ENCODE measurements at places on chromosomes 16 and 17.

GRCh38 chr17:80311216-80311827 lies 50.7 kb downstream of the RNF213 start:
- DNase-seq: no peak

- no peak for DNase-seq
These were observed 12.6 kb upstream of the EIF1 start for GRCh38 chr17:41676058-41676419.

DNA sequence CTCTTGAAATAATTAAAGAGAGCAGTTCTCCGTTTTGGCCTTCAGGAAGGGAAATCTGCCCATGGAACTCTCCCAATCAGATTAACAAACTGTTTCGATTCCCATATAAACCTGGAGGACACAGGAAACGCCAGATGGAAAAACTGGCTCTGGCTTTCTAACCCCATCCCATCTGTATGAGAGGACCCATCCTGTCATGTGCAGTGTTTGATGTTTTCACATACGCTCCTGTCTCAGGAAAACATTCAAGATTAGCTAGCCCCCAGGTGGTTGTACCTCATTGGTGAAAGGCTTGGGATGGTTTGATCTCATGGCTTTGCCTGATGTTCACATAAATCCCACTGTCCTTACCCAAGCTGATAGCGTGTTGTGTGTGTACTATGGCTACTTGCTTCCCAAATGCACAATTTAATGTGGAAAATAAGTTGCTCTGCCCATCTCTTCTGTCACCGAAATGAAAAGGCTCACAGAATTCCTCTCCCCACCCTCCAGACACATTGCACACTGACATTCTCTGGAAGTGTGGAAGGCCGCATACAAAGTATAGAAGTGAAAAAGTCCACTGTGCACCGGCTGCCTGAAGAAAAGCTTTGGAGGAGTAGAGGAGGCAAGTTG lies 18.2 kb upstream of the ERN1 start:
- DNase-seq: no peak

GRCh38 chr17:83173914-83174361 lies 94.5 kb downstream of the METRNL start:
- no peak for DNase-seq

GRCh38 chr17:56899403-56899802 lies 14.4 kb downstream of the TRIM25 start:
- no peak for DNase-seq

GRCh38 chr17:81993729-81994592 lies 16.5 kb downstream of the ASPSCR1 start:
- no peak for DNase-seq

GRCh38 chr17:61498042-61498994 lies 46.1 kb downstream of the TBX4 start:
- no peak for DNase-seq

- no peak for DNase-seq
These were observed 14.4 kb downstream of the B9D1 start for GRCh38 chr17:19348081-19348650.

GRCh38 chr16:47481698-47482374 lies 20.7 kb downstream of the PHKB start:
- no peak for DNase-seq

GRCh38 chr16:67883872-67884261 lies 818 bp upstream of the NRN1L start:
- no peak for DNase-seq

GRCh38 chr17:28345419-28346198 lies 10.0 kb downstream of the TNFAIP1 start:
- DNase-seq: no peak

DNA sequence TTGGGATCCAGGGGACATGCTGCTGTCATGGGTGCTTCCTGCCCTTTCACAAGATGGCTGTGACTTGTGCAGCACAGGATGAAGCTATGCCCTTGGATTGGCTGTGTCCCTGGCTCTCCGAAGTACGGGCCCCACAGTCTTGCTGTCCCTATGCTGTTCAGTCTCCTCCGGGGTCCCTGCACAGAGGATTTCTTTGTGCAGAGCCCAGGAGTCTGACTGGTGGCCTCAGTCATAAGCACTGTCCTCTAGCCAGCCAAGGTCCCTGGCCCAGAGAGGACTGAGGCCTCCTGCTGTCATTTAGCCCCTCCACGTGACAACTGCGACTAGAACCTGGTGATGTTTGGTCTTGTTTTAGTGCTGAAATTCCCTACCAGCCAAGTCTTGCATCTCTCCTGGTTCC lies 42.4 kb upstream of the CRISPLD2 start:
- DNase-seq: no peak

GRCh38 chr16:81688182-81688581 lies 90.9 kb upstream of the PLCG2 start:
- no peak for DNase-seq

GRCh38 chr16:19292186-19292585 lies 6.7 kb downstream of the CLEC19A start:
- no peak for DNase-seq

DNA sequence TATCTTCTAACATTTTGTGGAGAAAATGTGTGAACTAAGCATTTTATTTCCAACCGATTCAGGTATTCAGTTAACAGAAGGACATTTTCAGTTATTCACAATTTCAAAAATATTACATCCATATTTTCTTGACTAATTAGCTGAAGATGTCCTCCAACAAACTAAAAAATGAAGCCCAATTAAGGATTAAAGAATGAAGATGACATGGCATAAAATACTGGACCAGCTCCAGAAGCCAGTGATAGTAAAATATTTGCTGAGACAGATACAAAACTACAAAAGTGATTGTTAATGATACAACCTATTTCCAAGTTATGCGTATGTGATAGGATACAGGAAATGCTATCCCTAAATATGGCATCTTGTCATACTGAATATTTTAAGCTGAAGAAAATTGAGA lies 48.6 kb downstream of the PMP22 start:
- DNase-seq: no peak

- DNase-seq: no peak
These were observed 6.9 kb downstream of the DOK4 start for GRCh38 chr16:57479205-57479975.

DNA sequence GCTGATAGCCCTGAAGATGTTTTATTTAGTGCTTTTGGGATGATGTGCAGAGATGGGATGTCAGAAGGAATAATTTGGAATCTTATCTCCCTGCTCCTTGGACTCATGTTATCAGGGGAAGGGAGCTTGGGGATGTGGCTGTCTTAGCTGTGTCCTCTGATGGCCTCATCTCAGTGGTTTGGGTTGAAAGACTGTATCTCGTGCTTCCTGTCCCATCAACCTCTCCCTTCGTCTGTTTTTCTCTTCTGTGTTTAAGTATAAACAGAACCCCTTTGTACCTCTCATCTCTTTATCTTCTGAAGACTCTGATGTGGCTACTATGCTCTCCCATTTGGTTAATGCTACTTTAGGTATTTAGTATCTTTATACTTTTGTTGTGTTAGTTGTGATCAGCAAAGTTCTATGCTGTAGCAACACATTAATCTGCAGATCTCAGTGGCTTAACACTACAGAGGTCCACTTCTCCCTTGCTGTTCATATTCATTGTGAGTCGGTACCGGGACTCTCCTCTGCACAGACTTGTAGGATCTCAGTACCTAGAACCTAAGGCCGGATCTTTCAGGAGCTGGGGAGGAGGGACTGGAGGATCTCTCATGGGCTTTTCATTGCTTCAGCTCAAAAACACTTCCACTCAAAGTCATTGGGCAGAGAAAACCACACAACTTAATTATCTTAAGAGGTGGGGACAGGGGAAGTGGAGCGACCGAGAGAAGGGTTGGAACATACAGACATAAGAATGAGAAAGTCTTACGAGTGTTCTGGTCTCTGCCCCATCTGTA lies 28.8 kb downstream of the PRKCA start:
- DNase-seq: no peak

DNA sequence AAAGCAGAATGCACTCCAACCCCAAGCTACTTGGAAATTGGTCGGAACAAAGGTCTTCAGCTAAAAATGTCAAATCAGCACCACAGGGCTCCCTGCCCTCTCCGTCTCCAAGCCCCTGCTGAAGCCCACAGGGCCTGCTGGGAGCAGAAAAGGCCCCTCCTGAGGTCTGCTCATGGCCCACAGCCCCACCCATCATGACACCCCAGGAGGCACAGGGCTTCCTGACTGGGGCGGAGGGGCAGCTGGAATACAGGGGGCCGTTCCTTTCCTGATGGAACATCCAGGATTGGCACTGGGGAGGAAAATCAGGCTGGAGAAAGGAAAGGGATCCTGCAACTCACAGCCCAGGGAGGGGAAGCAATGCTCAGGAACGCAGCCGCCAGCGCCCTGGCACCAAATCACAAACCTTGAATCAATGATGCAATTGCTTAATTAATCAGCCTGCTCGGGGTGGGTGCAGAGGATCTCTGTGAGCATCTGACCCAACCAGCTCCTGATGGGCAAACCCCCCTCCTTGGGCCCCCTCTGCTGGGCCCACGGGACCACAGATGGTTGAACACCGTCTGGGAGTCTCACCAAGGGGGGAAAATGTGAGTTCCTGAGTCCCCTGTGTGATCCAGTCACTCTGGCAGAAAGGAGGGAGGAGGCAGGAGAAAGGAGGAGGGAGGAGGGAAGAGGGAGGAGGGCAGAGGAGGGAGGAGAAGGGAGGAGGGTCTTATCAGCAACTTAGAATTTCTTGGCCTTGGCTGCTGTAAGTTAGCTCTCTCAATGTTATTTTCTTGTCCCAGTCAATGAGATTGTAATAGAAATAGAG lies 155.5 kb downstream of the ZNF423 start:
- no peak for DNase-seq

DNA sequence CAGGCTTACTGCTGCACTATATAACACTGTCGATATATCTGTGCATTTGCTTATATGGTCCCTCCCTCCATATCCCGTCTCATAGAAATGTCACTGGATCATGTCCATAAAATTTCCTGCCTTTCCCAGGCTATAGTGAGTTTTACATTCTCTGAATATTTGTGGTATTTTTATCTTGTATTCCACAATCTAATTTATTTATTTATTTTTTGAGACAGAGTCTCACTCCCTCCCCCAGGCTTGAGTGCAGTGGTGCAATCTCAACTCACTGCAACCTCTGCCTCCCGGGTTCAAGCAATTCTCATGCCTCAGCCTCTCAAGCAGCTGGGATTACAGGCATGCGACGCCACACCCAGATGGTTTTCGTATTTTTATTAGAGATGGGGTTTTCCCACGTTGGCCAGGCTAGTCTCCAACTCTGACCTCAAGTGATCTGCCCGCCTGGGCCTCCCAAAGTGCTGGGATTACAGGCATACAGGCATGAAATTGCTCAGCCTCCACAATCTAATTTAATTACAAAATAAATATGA lies 12.9 kb downstream of the TRIM37 start:
- no peak for DNase-seq

GRCh38 chr16:27378871-27379481 lies 23.0 kb upstream of the IL21R start:
- no peak for DNase-seq
